ENCODE measurements at places on chromosomes 2 and 18.

GRCh38 chr18:72866901-72867745, 664 bp downstream of the NETO1 start:
- DNase-seq, result no peak

DNA sequence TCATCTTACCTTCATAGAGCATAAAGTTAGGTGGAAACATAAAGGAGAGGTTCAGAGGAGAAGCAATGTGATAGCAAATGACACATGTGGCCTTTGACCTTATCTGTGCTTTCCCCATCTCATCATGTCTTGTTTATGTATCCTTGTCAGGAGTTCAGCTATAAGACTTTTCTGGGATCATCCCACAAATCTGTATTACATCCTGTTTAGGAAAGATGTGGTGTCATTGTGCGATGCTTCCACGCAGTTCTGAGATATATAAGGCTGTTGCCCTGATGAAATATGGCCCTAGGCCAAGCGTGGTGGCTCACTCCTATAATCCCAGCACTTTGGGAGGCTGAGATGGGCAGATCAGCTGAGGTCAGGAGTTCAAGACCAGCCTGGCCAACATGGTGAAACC, 15.5 kb upstream of the MGAT5 start:
- no peak for DNase-seq

DNA sequence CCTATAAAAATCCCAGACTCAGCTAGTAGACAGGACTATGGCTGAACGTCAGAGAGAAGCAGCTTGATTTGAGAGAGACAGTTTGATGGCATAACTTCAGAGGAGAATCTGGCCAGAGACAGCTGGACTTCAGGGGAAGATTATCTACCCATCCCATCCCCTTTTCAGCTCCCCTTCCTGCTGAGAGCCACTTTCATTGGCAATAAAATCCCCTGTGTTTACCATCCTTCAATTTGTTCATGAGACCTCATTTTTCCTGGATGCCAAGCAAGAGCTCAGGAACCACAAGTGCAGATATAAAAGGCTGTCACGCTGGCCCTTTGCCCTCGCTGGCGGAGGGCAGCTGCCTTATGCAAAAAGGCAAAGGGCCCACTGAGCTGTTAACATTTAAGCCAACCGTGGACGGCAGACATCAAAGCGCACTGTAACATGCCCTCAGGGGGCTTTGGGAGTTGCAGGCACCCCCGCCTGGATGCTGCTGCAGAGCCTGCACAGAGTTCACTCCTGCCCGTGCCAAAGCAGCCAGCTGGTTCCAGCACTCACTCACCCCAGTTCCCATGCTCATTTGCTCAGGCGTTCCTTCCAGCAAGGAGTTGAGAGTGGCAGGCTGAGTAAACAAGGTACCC, 164.3 kb upstream of the PGAP1 start:
- DNase-seq, result no peak

- DNase-seq, result no peak
Observed at GRCh38 chr2:212249451-212249850, 289.2 kb downstream of the ERBB4 start.

DNA sequence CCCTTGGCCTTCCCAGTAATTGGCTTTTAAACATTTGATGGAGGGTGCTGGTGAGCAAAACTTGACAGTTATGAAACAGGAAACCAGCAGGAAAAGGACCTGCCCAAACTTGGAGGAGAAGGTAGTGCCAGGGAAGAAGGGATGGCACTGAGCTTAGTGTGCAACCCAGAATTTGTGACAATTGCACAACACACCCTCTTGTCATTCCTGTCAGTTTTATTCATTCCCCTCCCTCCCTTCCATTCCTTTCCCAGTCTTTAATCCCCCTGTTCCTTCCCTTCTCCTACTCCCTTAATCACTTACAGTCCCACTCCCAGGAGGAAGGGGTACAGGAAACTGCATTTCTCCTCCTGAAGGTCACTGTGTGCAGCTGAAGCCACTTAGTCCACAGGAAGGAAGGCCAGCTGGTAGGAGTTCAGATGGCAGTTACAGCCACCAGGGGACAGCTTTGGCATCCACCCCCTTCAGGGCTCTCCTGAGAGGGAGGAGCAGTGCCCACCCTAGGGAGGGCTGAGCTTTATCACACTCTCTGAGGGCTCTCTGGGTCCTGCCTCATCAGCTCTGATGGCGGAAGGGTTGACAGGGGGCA, 24.0 kb upstream of the SIGLEC15 start:
- DNase-seq, result no peak

All from T-helper 2 cell (primary cell).